ENCODE measurements at places on chromosomes 1 and 21. TPM values are rescaled to one million over a fixed set of nuclear protein-coding genes. Genes with fewer than 3 reads are reported as not detected.

GRCh38 chr1:25628741-25629421 is 12.3 kb downstream of the MAN1C1 start:
- DNase-seq = no peak

GRCh38 chr1:174364996-174365736 is 82.6 kb upstream of the GPR52 start:
- DNase-seq = no peak

DNA sequence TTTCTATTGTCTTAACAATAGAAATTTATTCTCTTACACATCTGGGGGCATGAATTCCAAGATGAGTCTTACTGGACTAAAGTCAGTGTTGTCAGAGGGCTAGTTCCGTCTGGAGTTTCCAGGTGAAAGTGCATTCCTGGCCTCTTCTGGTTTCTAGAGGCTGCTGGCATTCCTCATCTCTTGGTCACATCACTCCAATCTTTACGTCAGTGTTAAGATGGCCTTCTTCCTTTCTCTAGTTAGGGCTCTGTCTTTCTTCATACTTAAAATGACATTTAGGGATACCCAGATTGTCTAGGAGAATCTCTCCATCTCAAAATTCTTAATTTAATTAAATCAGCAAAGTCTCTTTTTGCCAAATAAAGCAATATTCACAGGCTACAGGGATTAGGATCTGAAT is 13.3 kb upstream of the PDC start:
- DNase-seq = no peak

- no peak for DNase-seq
Observed at GRCh38 chr21:21547368-21547953, 549.3 kb downstream of the NCAM2 start.

- DNase-seq = no peak
Observed at GRCh38 chr1:210687582-210688279, 359.0 kb downstream of the HHAT start.

- DNase-seq = peak; percentile 76
Observed at GRCh38 chr1:201506557-201507359, at the start of gene CSRP1. Gene CSRP1 (minus strand): TSS chr1:201507123. CDS start chr1:201496303, 10,820 bp downstream.

GRCh38 chr1:58618303-58618702 is 41.3 kb upstream of the TACSTD2 start:
- peak; percentile 90 for DNase-seq

DNA sequence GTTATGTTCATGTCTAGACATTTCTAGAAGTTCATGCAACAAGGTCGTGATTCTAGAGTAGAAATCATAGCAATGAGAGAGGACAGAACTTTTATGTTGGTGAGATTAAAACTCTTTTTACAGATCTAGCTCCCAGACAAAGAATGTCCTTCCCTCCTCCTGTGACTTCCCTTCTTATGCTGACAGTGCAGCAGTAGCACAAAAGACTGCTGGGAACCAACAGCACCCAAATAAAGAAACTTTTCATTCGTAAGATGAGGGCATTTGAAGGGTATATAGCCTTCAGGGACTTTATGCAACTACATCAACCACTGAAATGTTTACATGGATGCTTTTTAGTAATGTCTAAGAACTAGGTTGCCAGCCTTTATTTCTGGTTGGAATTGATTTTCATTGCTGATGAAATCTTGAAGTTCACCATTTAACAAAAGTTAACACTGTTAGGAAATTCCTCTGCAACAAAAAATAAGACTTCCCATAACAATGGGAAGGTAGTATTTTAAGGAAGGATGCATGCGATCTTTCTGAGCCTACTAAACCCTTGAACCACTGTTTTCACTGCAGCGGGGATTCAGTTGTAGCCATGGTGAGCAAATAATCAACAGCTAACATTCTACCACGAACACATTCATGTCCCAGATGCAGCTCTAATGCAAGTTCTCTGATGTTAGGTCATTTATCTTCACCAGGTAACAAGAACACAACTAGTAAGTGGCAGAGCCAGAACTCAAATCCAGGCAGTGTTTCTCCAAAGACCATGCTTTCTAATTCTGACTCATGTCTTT is 672.8 kb downstream of the PTPRC start:
- DNase-seq = no peak

- no peak for DNase-seq
Observed at GRCh38 chr1:239566074-239566473, 179.7 kb downstream of the CHRM3 start.

DNA sequence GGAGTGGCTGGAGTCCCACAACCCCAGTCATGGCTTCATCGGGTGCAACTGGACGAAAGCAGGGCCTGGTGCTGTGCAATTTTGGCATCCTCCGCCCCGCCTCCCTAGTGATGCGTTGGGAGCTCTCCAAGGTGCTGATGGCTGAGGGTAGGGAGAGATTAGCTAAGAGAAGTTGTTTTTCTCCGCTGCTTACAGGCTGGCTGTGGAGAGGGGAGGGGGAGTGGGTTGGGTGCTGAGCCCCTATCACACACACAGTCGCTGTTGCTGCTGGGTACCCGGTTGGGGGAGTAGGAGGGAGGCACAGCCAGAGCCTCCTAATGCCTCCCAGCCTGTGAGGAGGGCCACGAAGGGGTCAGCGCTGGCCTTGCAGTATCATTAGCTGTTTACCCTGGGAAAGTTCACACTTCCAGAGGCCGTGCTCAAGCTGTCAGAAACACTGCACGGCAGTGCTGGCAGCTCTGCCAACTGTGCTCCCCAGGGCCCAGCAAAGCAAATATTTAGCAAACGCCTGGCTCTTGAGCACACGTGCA is 110.0 kb downstream of the GRIK3 start:
- DNase-seq = peak; percentile 19

- no peak for DNase-seq
Observed at GRCh38 chr1:54623216-54624007, at the start of gene FAM151A. Gene FAM151A (minus strand): TSS chr1:54623525. CDS start chr1:54623395, 130 bp downstream.

GRCh38 chr1:207968521-207969009 is 57.6 kb upstream of the CD34 start:
- no peak for DNase-seq

GRCh38 chr1:68495968-68496679 is 758 bp downstream of the DEPDC1 start:
- no peak for DNase-seq

DNA sequence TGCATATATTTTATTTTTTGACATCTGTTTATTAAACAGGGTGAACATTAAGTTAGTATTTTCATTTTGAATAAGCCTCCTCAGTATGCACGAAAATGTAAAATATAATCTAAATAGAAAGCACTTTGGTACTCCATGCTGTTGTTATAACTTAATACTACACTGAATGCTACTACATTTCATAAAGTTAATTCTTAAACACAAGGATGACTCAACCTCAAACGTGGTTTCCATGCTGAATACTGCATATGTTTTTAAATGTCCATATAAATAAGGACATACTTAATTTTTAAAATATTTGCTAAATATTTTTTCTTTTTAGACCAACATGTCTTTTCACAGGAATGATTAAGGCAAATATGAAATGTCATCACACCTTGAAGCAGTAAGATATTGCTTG is 83.9 kb downstream of the USP24 start:
- no peak for DNase-seq

- no peak for DNase-seq
Observed at GRCh38 chr21:45078877-45079281, 4.5 kb downstream of the ADARB1 start.

GREM2 gene
- total RNA-seq = 0.78 TPM

AMPD1 gene
- total RNA-seq = not detected

GADD45A gene
- total RNA-seq = 25.3 TPM

ALPL gene
- 7.7 TPM for total RNA-seq

MNDA gene
- total RNA-seq = 3.1 TPM

ALX3 gene
- total RNA-seq = 0.52 TPM

NTNG1 gene
- 2.7 TPM for total RNA-seq

CYP4B1 gene
- total RNA-seq = 55.3 TPM
